ENCODE measurements at places on chromosomes 5 and 9.

- DNase-seq = no peak
Observed at GRCh38 chr5:98630621-98631020, 142.8 kb upstream of the RGMB start.

DNA sequence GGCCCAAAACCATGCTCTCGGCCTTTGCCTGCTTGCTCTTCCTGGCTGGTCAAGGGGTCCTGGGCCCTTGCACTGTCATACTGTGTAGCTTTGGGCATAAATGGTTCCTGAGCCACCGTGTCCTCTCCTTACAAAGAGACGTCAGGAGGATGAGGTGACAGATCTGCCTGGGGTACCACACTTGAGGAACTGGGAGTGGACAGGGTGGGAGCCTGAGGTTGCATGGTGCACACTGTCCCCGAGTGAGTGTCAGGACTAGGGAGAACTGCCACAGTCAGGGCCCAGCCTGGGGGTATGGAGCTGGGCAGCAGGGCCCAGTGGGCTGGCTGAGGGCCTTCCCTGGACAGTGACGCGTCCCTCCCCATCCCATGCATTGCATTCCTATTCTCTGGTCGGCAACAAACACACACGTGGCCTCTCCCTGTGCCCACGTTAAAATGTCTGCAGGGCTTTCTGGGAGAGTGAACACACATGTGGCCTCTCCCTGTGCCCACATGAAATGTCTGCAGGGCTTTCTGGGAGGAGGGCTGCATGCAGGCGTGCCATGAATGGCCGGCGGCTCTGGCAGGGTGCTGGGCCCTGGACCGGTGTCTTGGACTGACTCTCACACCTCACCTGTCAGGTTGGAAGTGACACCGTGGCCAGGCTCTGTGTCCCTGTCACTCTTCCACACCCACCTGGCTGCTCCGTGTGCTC is 122.1 kb upstream of the COL5A1 start:
- DNase-seq = no peak

- DNase-seq = no peak
Observed at GRCh38 chr5:30693326-30693725, 500.2 kb upstream of the CDH6 start.

DNA sequence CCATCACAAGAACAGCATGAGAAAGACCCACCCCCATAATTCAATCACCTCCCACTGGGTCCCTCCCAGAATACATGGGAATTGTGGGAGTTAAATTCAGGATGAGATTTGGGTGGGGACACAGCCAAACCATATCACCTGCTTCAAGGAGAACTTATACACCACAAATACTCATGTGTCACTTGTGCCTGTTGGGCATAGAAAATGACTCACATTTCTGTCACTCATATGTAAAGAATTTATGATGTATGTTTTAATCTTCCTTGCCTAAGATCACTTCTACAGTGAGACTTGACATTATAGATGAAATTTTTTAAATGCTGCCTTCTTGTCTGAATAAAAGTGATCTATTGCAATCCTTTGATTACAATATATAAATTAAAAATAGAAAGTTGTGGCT is 23.0 kb upstream of the PRDM6 start:
- DNase-seq = no peak

DNA sequence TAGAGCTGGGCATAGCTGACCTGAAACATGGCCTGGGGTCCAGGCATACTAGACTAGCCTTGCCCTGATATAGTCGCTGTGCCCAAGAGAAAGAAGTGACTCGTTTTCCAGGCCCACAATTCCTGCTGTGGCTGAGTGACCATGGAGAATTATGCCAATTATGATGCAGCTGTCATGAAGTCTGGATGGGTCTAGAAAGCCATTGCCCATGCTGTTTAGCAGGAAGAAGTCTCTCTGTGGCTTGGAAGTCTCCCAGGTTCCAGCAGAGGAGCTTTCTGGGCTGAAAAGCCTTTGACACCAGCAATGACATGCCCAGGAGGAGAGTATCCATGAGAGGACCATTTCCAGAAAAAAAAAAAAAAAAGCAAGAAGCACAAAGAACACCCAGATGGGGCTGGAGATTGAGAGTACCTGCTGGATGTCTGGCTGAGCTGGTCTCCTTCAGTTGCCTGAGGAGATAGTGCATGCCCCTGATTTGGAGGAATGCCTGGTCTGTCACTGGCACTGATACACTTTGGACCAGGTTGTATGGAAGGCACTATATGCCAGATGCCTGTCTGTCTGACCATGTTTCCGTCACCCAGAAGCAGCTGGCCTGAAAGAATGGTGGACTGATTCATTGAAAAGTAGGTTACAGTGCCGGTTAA is 128.0 kb upstream of the EPB41L4A start:
- DNase-seq = no peak

All from activated CD4-positive, alpha-beta T cell treated with anti-CD3 and anti-CD28 coated beads, Interleukin-10, Interleukin-2, amounts not matched to agents 100 ng/mL and 50 ng/mL, durations not matched to agents 16 hours and 8 hours (primary cell).